ENCODE measurements at places on chromosomes 11 and 22.
A peak's percentile ranks its signal among the peaks of the same experiment; 100 is the strongest.

- DNase-seq, result no peak
Observed at GRCh38 chr11:113874581-113875233, 665 bp downstream of the USP28 start.

GRCh38 chr11:107821199-107821927, 37.2 kb downstream of the SLC35F2 start:
- no peak for DNase-seq

DNA sequence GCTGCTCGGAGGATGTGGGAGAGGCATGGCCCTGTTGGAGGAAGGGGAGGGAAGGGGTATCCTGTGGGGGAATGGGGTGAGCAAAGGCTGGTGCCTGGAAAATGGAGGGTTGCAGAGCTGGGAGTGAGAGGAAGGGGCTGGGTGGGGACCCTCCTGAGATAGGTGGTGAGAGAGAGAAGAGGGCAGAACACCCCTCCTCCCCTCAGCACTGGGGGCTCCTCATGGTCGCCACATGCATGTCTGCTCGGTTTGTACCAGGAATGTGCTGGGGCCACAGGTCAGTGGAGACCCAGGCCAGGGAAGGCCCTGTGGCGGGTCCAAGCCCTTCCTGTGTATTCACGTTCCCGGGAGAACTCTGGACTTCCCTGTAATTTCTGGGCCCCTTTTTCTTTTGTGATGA, 27.8 kb upstream of the ACR start:
- DNase-seq, result no peak

- DNase-seq, result no peak
Observed at GRCh38 chr22:47053726-47054141, 291.3 kb downstream of the TBC1D22A start.

DNA sequence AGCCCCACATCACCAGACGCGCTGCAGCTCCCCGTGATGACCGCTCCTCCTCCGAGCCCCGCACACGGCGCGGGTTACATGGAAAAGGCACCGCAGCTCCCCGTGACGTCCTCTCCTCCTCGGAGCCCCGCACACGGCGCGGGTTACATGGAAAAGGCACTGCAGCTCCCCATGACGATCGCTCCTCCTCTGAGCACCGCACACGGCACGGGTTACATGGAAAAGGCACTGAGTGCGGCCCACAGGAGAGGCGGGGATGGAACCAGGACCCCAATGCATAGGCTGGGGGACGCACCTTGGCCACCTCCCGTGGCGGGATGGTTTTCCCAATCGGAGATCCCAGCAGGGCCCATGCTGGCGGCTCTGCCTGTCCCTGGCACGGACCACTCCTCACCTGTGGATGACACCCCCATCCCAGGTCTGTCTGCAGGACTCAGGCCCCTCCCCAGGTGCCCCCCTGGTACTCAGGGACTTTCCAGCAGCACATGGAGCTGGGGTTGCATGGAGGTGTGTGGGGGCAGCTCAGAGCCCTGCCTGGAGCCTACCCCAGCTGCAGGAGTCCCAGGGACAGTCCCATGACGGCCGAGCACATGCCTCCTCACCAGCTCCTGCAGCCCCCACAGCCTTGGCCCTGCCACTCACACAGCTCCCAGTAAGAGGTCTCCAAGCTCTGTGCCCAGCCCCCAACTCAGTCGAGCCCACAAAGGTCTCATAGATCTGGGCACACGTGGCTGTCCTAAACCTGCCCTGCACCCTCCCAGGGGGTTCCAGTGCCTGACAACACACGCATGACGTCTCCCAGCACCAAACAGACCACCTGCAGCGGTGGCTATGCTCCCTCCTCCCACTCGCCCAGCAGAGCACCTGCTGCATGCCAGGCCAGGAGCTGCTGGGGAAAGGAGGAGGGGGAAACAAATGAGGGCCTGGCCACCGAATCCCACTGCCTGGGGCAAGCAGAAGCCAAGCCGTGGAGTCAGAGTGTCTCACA, 166.6 kb downstream of the BRD1 start:
- DNase-seq, result no peak

DNA sequence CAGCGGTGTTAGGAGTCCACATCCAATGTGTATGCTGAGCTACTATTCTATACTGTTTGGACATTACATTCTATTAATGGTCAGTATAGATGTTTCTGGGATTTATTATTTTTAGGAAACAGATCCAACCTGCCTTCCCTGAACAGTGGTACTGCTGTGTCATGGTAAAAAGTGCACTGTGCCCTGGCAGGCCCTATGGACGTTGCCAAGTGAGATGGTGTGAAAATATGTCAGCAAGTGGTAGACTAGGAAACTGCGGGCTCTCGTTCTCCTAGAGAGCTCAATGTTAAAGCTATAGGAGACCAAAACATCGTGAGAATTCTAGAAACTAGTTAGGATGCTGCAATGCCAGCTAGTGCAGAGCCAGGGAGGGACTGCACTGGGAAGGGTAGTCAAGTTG, 26.0 kb upstream of the CYP2D6 start:
- no peak for DNase-seq

GRCh38 chr11:111745719-111746504, 20.3 kb downstream of the PPP2R1B start:
- DNase-seq, result no peak

- no peak for DNase-seq
Observed at GRCh38 chr11:46450846-46451477, 59.4 kb upstream of the CHRM4 start.

DNA sequence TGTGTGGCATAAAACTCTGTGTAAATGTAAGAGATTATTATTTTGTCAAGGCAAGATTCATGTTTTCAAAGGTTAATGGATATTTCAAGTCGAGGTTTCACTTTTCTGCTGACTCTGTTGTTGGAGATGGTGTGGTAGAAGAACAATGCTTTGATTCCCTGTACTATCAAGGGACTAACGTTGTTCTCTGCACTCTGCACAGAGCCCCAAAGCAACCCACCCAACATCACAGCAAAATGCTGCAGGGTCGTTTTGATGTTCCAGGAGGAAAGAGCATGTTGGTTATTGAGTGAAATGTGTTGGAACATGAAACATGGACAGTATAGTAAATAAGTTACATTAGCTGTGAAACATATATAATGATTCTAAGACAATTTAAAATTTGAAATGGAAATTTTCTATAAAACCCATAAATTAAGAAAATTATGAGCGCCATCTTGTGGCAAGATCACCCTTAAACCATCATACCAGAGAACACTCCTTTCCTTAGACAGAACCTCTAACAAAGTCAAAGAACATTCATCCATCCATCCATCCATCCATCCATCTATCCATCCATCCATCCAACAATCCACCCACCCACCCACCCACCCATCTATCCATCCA, 164.4 kb upstream of the ZBED5 start:
- DNase-seq, result peak; percentile 3

GRCh38 chr11:12914400-12914912, 94.7 kb upstream of the RASSF10 start:
- DNase-seq, result no peak

DNA sequence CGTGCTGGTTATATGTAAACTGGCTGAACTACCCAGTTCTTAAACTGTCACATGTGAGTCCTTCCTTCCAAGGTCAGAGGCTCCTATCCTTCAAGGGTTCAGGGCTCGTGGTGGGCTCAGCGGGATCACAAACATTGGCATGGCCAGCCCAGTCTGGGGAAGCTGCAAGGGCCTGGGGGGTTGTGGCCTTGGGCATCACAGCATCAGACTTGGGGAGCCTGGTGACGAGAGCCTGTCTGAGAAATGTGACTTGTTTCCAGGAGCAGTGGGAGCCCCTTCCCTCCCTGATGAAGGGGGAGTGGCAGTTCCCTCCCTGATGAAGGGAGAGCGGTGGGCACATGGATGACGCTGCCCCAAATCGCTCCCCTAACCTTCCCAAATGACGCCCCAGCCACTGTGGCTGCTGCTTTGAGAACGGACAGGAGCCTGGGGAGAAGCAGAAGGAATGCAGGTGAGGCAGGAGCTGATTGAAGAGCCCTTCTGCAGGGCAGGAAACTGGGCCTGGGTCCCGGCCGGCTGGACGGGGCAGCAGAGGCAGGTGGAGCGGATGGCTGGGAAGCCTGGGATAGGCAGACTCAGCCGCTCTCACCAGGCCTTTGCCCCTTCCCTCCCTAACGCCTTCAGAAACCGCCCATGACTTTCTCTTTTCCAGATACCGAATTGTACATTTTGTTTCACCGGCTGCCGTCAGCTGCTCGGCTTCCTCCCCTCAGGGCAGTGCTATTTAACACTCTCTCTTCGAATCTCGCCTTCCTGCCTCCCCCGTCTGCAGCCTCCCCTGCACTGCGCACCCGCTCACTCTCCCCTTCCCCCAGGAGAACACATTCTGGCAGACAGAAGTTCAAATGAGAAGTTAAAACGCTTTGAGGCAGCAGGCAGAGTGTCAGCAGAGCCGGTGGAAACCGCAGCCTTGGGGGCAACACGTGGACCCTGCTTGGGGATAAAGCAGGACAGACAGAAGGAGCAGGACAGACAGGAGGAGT, 1486.7 kb downstream of the BRD1 start:
- no peak for DNase-seq

DNA sequence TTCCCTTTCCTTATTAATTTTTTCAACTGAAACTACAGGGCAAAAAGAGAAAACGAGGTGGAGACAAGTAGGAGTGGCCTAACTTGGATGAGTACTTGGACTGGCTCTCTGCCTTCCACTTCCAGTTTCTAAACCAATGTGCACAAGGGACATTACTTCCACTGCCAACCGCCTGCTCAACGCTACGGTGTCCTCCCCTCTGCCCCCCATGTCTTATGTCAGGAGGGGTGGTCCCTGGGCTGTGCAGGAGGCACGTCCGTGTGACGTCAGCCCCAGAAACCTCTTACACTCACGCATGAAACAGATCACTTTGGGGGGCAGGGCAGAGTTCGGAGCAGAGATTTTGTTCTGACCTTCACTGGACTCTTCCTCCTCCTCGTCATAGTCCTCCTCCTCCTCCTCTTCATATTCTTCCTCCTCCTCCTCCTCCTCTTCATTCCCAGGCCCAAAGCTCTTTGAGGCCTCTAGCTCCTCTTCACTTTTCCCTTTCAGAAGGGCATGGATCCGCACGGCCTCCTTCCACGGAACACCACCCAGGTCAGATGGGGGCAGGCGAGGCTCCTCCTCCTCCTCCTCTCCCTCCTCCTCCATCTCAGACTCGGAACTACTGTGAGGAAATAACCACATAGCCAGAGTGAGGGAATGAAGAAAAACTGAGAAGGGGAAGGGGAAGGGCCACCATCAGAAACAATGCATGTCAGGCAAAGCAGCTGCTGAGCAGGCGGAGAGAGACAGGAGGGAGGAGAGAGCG, 57.4 kb upstream of the BID start:
- no peak for DNase-seq

DNA sequence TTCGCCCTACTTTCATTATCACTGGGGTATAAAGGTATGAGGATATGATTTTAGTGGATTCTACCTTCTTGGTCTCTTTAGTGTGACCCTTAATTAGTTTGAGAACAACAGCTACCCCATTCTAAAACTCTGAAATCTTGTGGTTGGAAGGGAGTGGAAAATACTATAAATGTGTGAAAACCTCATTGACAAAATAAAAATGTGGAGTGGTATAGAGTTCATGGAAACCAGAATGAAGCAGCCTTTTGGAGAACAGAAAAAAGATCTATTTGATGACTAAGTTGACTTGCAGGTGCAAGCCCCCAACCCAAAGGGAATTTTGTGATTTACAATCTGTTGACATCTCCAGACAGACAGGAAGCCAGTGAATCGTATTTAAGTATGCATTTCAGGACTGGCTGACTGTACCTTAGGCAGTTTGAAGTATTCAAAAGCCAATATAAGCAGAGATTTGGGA, 75.8 kb downstream of the GAS2 start:
- DNase-seq, result no peak

GRCh38 chr11:34825315-34825669, 90.9 kb downstream of the APIP start:
- no peak for DNase-seq

- no peak for DNase-seq
Observed at GRCh38 chr22:39624501-39624821, 53.9 kb downstream of the CACNA1I start.

GRCh38 chr11:123853038-123853437, 32.4 kb downstream of the TMEM225 start:
- no peak for DNase-seq

- DNase-seq, result peak; percentile 77
Observed at GRCh38 chr11:62394825-62395538, 23.9 kb upstream of the SCGB1A1 start.

- DNase-seq, result no peak
Observed at GRCh38 chr11:125239585-125240560, 75.3 kb downstream of the PKNOX2 start.

DNA sequence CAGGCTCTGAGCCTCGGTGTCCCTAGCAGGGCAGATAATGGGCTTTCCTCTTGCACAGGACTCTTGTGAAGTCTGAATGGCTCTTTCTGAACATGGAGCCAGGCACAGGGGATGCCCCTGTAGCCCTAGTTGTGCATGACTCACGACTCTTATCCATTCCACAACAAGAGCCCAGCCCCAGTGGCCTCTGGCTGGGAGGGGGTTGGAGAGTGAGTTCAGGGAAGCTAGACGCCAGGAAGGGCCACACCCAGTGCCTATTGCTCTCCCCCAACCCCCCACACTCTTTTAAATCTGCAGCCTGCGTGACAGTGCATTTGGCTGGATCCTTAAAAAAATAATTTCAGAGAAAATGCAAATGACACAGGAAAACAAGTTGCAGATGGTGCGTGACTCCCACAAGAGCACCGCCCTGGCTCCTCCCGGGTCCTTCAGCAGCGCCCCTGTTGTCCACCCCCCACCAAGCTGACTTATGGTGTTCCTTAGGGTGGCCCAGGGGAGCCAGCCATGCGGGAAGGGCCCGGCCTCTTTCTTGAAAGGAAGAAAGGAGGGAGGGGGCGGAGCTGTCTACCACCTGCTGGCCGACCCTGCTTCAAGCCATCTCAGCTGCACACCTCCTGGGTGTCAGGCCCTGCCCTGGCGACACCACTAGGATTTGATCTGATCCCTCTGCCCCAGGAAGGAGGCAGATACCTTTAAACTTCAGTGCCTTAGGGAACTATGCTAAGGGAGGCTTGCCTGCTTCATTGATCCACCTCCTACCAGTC, 74.7 kb downstream of the MN1 start:
- DNase-seq, result no peak

DNA sequence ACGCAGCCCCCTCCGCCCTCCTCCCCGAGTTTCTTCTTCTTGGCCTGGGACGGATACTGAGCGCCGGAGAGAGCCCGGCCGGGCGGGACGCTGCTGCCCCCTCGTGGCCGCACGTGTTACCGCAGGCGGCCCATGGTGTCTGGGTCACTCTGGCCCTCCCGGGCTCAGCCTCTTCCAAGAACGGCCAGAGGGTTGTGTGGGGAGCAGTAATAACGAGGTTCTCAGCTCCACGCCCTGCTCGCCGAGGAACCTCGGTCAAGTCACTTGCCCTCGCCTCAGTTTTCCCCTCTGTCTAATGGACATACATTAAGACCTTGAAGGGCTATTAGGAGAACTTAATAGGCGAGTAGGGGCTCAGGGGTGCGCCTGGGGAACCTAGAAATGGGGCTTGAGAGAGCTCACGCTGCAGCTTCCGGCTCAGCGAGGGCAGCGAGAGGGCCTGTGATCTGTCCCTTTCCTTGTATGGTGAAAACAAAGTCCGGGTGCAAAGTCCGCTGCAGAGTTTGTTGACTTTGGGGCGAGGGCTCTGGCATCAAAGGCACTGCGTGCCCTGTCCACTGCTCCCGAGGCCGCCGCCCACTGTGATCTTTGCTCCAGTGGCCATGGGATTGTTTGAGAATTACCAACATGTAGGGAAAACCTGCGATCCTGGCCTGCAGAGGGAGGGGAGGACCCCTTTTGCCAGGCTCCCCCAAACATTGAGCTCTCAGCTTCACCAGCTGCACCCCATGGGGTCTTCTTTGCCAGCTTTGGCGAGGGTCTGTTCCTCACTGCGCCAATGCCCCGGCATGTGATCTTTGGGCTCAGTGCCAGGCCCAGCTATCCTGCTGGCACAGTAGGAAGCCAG, 14.4 kb upstream of the LRP5 start:
- DNase-seq, result no peak

GRCh38 chr22:42269432-42270175, 849 bp downstream of the TCF20 start:
- no peak for DNase-seq
